ENCODE measurements at places on chromosomes 4 and X.

- no peak for DNase-seq
Measured at GRCh38 chr4:184200296-184200695, 17.4 kb downstream of the ENPP6 start.

DNA sequence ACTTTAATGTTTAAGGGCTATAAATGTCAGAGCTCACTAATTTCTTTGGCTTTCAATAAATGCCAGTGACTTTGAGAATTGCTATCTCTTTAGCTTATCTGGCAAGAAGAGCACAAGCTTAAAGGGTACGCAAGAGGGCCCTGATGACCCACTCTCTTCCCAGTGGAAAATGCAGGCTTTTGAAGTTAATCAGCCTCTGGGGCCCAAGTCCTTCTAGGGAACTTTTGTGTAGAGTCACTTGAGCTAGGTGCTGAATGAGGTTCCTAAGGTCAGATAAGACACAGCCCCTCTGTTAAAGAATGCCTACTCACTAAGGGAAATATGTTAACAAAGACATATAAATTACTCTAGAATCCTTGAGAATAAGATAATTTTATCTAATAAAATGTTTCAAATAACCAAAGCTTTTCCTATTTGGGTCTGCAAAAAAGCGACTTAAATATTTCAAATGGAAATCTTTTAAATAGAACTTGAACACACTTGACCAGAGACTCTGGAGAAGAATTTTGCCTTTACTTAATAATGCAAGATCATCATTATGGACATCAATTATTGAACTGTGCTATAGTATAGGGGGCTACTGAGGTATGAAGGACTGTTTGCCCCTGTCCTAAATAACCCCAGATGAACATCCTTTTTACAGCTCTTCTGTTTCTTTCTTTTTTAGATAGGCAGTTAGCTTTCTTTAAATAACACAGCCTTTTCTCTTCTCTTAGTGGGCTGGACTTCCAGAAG, 430.1 kb downstream of the GBA3 start:
- no peak for DNase-seq

DNA sequence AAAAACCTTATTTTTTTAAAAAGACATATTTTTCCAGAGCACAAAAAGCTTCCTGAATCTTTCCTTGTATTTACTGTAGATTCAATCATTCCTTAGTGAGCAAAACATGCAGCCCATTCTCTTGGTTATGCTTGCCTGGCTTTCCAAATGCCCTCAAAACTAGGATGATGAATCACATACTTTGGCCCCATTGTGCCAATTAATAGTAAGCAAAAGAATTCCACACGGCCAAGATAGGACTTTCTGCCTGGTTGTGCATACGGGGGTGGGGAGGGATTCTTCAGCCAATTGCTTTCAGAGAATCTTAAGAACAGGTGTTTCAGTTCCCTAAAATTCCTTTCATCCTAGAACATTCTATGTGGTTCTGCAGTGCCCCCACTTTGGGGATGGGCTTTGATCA, 7.0 kb downstream of the RAI2 start:
- peak; percentile 16 for DNase-seq

- DNase-seq: no peak
Measured at GRCh38 chrX:13955975-13956374, 73.7 kb downstream of the GEMIN8 start.

DNA sequence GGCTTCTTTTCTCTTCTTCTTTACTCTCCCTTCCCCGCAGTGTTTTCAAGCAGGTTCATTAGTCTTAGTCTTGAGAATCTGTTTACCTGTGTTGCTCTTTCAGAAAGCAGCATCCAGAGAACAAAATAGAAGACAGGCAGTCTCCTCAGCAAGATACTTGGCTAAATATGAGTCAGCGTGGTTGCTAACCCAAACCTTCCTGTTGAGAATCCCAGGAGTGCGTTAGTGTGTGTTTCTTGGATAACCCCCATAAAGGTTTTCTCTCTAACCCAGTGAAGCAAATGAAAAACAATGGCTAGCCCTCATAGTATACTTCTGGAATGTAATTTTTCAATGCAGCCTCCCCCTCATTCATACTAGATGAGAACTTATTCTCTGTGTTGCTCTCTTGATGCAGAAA, 41.1 kb downstream of the BMPR1B start:
- DNase-seq: peak; percentile 50

GRCh38 chr4:92186239-92186638, 117.5 kb upstream of the GRID2 start:
- DNase-seq: no peak

DNA sequence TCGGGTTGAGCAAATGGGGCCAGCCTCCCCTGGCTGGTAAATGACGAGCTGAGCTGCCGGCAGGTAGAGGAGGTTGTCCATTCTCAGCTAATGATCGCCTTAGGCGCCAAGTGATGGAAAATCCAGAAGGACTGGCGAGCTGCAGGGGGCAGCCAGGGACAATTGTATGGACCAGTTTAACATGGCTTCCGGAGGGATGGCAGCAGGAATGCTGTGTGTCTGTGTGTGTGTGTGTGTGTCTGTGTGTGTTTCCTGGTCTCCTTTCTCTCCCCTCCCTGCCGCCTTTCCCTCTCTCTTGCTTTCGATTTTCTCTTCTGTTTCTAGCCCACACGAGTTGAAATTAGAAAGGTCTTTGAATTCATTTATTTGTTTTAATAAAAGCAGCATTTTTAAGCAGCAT, 45.2 kb upstream of the BCOR start:
- no peak for DNase-seq

DNA sequence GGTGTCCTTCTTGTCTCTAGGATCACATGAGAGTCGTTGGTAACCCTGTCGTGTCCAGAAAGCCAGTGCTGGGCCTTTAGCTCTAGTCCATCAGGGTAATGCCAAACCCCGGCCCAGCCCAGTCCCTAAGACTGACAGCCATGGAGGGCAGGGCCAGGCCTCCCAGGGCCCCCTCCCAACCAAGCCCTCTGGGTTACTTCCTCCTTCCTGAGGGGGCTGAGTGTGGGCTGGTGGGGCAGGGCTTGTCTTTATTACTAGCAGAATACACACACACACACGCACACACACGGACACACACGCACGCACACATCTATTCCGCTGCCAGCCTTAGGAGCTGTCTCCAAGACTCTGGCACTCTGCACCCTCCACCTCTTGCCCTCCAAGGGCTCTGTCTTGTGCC, 35.6 kb upstream of the CDKN2AIP start:
- DNase-seq: no peak

DNA sequence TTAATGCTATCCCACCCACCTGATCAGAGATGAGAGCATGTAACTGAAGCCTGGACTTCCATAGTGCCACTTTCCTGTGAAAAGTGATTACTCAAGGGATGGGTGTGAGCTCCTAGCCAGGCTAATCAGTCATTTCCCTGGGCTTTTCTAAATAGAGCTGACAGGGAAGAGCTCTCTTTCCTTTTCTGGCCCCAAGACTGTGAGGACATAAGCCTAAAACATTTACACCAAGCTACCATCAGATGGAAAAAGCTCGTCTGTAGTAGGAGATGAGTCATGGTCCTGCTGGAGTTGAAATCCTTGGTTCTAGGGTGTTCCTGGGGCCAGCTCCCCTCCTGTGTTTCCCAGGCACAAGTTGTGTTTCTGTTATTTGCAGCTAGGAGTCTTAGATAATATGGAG, 52.4 kb upstream of the NDP start:
- DNase-seq: no peak

DNA sequence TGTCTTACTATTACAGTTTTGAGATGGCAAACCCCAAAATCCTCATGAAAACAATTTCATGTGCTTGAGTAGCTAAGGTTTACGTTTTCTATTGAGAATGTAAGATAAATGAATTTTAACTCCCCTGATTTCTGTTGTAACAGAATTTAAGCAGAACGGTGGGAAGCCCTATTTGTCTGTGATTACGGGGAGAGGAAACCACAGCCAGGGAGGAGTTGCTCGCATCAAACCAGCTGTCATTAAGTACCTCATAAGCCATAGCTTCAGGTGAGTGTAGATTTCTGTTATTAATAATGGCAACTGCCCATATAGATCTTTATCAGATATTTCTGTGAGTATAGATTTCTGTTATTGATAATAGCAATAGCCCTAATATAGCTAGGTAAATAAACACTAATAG, 44.2 kb upstream of the RHOH start:
- no peak for DNase-seq

- no peak for DNase-seq
Measured at GRCh38 chr4:184376126-184376838, 98.1 kb downstream of the IRF2 start.

GRCh38 chr4:162699629-162700028, 467.1 kb downstream of the NAF1 start:
- DNase-seq: no peak

DNA sequence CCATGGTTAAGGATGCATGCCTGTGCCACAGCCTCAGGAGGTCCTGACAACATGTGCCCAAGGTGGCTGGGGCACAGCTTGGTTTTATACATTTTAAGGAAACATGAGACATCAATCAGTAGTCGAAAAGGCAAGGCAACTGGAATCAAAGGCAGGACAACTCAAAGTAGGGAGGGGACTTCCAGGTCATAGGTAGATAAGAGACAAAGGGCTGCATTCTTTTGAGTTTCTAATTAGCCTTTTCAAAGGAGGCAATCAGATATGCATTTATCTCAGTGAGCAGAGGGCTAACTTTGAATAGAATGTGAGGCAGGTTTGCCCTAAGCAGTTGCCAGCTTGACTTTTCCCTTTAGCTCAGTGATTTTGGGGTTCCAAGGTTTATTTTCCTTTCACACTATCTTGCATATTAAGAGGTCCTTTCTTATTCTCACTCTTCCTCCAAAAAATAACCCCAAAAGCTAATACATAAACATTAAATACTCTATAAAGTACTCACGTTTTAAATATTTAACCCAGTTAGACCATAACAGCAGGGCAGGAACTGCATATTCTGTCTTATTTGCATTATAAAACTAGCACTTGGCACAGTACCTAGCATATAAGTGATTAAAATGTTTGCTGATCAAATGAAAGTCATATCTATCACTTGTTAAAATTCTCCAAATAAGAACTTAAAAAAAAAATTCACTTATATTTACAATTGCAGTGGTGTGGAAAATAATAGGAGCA, 36.3 kb upstream of the UGT8 start:
- no peak for DNase-seq

- DNase-seq: no peak
Measured at GRCh38 chr4:73735231-73735630, 5.1 kb upstream of the CXCL8 start.

GRCh38 chrX:8233091-8233490, 62.0 kb upstream of the VCX2 start:
- DNase-seq: no peak

GRCh38 chr4:127809173-127809800, 27.2 kb downstream of the HSPA4L start:
- DNase-seq: no peak

DNA sequence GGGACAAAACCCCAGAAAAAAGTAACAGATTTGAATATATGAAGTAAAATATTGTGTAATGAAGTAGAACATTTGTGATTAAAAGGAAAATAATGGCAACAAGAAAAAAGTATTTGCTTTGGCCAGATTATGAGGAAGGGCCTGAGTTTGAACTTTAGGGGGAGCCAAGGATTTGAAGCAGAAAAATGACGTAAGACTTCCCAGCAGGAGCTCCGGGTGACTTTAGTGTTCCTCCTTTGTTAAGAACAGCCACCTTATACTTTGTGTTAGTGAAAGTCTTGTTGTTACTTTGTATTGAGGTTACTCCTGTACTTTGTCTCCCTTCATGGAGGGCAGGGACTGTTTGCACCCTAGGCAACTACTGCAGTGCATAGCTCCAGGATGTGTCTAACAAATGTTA, 41.1 kb downstream of the DCUN1D4 start:
- no peak for DNase-seq

DNA sequence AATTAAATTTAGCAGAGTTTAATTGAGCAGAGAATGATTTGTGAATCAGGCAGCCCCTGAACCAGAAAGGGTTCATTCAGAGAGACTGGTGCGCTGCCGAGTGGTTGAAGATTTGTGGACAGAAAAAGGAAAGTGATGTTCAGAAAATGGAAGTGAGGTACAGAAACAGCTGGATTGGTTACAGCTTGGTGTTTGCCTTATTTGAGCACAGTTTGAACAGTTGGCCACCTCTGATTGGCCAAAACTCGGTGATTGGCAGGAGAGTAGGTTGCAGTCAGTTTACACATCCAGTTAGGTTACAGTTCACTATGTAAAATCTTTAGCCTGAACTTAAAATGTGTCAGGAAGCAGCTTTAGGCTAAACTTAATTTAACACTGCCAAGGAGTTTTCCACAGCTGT, 14.9 kb downstream of the MID1IP1 start:
- DNase-seq: no peak

- no peak for DNase-seq
Measured at GRCh38 chrX:19410259-19410658, 66.5 kb downstream of the PDHA1 start.

- DNase-seq: no peak
Measured at GRCh38 chr4:1542516-1543320, 136.5 kb upstream of the NKX1-1 start.

DNA sequence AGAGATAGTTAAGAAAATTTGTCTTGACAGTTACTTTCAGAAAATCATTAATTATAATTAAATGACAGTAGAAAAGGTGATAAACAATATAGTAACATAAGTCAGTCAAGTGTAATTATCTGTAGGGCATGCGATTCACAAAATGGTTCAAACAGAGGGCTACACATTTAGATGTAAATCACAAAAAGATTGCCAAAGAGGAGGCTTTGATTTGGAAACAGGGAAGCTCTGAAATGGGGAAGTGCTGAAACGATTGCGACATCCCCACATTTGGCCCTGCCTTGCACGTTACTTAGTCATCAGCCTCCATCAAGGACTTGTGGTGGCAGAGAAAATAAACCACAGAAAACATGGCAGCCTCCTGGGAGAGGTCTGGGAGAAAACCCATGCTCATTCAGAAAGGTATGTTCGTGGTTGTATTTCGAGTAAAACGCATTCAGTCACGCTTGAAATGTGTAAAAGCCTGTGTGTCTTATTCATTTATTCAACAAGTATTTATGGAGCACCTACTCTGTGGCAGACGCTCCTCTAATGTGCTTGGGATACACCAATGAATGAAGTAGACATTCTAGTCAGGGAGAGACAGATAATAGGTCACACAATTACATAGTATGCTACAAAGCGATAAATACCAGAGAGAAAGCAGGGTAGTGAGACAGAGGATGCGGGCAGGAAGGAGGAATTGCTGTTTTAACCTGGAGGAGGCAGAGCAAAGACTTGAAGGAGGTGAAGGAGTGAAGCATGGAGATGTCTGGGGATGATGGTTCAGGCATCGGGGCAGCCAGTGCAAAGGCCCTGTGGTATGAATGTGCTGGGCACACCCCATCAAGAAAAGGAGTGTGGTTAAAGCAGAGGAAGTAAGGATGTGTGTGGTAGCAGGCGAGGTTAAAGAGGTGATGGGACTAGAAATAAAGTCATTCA, 7.8 kb downstream of the RBM47 start:
- DNase-seq: peak; percentile 96

GRCh38 chrX:1521459-1521956, 15.5 kb downstream of the P2RY8 start:
- no peak for DNase-seq

- DNase-seq: no peak
Measured at GRCh38 chrX:114006664-114007063, 577.2 kb upstream of the HTR2C start.

GRCh38 chrX:131988236-131988635, 34.9 kb upstream of the STK26 start:
- DNase-seq: no peak

Measured in kidney epithelial cell (primary cell).